ENCODE measurements at places on chromosomes 2 and 18. TPM values are rescaled to one million over a fixed set of nuclear protein-coding genes. Genes with fewer than 3 reads are reported as not detected.

Gene GLI2
- total RNA-seq = 21.4 TPM

Gene EVX2
- 3.1 TPM for total RNA-seq

Gene MAB21L4
- total RNA-seq = not detected

DNA sequence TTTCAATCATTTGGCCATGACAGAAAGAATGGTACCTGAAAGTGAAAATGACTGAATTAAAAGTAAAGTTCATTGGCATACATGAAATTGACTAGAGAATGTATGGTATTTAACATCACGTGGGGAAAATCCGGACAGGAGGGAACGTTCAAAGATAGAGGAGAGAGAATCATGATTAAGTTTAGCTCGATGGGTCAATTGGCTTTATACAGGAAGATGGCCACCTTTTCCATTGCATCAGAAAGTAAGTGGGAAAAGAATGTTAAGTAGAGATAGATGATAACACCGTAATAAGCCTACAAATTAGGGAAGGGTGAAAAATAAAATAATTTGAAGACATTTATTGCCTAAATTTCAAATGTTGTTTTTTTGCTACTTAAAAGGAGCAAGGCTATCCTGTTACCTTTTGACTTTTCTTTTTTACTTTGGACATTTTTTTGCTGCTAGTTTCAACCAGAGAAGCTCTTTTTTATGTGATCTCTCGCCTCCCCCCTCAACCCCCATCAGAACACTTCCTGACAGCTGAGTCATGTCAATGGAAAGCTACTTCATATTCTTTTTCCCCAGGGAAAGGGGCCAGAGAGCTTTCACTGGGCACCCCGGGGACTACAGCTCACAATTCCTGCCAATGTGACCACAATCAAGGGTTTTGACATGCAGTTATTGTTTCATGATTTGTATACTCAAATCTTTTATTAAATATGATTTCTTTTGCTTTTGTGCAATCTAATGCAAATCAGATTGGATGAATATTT, 767 bp upstream of the CCDC102B start:
- no peak for DNase-seq

DNA sequence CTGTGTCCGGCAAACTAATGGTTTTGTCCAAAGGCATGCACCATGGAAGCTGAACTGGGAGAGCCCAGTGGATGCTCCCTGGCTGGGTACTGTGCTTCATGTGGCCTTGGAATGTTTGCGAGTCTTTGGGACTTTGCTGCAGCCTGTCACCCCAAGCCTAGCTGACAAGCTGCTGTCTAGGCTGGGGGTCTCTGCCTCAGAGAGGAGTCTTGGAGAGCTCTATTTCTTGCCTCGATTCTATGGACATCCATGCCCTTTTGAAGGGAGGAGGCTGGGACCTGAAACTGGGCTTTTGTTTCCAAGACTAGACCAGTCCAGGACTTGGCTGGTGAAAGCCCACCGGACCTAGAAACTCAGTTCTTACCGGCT, 1.7 kb downstream of the MARS2 start:
- DNase-seq = no peak

GRCh38 chr2:69993708-69994107, 32.3 kb upstream of the ASPRV1 start:
- no peak for DNase-seq

- no peak for DNase-seq
Measured at GRCh38 chr2:136441979-136442714, 323.2 kb upstream of the THSD7B start.

DNA sequence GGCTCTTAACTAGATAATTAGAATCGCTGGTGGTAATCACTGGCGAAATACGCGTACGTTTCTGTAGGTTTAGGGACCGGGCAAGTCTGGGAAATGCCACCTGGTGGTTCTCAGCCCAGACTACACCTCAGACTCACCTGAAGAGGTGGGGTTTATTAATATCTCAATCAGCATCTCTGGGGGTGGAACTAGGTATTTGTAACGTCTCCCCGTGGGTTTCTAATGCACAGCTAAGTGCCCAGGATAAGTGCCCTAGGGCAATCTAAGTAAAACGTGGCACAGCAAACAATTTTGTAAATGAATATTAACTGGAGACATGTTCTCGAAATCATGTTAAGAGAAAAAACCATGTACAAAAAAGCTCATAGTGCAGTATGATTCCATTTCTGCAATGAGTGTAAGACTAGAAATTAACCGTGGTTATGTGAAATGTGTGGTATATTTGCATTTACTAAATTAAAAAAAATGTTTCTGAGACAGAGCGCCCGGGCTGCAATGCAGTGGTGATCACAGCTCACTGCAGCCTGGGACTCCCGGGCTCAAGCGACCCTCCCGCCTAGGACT, 760 bp upstream of the CNOT11 start:
- no peak for DNase-seq

GRCh38 chr2:48715956-48716355, 39.6 kb downstream of the LHCGR start:
- DNase-seq = no peak

GRCh38 chr2:218895326-218895725, 14.7 kb downstream of the WNT10A start:
- no peak for DNase-seq

DNA sequence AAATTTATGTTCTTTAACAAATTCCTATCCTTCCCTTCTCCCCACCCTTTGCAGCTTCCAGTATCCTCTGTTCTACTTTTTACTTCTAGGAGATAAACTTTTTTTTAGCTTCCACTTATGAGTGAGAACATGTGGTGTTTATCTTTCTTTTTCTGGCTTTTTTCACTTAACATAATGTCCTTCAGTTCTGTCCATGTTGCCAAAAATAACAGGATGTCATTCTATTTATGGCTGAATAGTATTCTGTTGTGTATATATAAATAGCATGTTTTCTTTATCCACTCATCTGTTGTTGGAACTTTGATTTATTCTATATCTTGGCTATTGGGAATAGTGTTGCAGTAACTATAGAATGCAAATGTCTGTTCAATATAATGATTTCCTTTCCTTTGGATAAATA, 1191.2 kb downstream of the CNTNAP5 start:
- DNase-seq = no peak

Data from testis (tissue), 5 donors.